ENCODE measurements at places on chromosomes 12 and 14. TPM values are rescaled to one million over a fixed set of nuclear protein-coding genes. Genes with fewer than 3 reads are reported as not detected.
A peak's percentile ranks its signal among the peaks of the same experiment; 100 is the strongest.

- peak; percentile 75 for DNase-seq
- H3K36me3 ChIP-seq = no peaks in the 10 kb centered on the region
- peaks cover 33% of the 10 kb centered on the region for H3K27me3 ChIP-seq
- H3K27ac ChIP-seq = no peak overlapping the region
- H3K4me1 ChIP-seq = peaks cover 14% of the 10 kb centered on the region
These were observed 158.0 kb downstream of the EGLN3 start for GRCh38 chr14:33792720-33793368.

GRCh38 chr12:24730489-24730896 lies 218.4 kb downstream of the BCAT1 start:
- peaks cover 2% of the 10 kb centered on the region for H3K27me3 ChIP-seq
- DNase-seq = no peak
- H3K27ac ChIP-seq = no peak overlapping the region
- peaks cover 4% of the 10 kb centered on the region for H3K4me1 ChIP-seq
- no peak overlapping the region for H3K4me3 ChIP-seq

DNA sequence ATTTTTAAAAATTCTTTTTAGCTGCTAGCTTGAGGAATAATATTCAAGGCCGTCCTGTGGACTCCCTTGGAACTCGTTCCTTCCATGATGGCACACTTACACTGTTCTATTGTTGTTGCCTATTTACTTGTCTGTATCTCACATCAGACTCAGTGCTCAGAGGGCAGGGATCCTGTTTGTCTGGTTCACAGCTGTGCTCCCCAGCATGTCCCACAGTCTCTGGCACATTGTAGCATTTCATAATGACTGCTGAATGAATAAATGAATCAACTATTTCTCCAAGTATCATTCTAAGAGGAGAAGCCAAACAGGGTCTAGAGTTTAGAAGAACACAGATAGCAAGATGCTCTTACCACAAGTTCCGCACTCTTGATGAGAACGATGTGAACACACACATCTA lies 48.0 kb downstream of the NTN4 start:
- peak overlapping the region; percentile 85 for H3K27ac ChIP-seq
- peaks cover 12% of the 10 kb centered on the region for H3K36me3 ChIP-seq
- H3K27me3 ChIP-seq = no peaks in the 10 kb centered on the region
- no peak overlapping the region for H3K4me3 ChIP-seq

GRCh38 chr12:70652451-70652850 lies 15.2 kb upstream of the PTPRB start:
- H3K4me3 ChIP-seq = no peak overlapping the region
- H3K27ac ChIP-seq = no peak overlapping the region
- no peaks in the 10 kb centered on the region for H3K36me3 ChIP-seq
- H3K27me3 ChIP-seq = peaks cover 3% of the 10 kb centered on the region
- H3K4me1 ChIP-seq = no peaks in the 10 kb centered on the region

DNA sequence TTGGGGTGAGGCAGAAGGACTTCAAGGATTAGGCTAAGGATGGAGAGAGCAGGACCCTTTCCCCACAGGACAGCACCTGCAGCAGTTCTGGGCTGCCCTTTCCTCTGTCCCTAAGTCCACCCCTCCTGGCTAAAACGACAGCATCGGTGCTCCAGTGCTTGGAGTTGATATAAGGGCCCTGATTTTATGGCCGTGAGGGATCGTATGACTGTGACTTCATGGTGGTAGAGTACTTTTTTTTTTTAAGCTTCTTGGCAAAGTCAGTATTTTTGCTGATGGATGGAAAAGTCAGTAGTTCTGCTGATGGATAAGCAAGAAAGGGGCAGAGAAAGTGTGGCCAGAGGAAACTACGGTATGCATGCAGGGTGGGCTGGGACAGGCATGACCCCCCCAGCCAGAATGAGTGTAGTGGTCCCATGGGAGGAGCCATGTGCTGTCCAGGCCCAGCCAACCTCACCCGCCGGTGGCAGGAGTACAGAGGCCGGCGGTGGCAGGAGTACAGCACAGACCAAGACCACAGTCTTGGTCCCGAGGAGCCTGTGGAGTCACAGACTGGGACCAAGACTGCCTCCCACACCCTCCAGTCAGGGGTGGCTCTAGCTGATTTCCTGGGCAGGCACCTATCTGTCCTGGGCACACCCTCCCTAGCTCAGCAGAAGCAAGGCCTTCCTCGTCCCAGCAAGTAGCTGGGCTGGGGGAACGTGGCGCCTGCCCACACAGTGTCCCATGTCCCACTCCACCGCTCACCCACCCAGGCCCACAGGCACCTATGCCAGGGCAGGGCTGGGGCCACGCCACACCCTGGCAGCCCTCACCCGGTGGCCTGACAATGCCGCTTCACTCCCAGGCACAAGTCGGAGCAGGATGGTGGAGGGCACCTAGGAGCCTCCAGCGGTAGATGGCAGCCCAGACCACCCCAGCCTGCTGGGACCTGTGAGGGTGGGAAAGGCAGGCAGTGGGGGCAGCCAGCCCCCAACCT lies 46.3 kb downstream of the CCDC88C start:
- H3K4me3 ChIP-seq = no peak overlapping the region
- H3K36me3 ChIP-seq = peaks cover 3% of the 10 kb centered on the region
- H3K4me1 ChIP-seq = peaks cover 62% of the 10 kb centered on the region

- H3K27me3 ChIP-seq = peaks cover 31% of the 10 kb centered on the region
- no peak for DNase-seq
- no peak overlapping the region for H3K27ac ChIP-seq
- no peaks in the 10 kb centered on the region for H3K36me3 ChIP-seq
- no peak overlapping the region for H3K4me3 ChIP-seq
- no peaks in the 10 kb centered on the region for H3K4me1 ChIP-seq
These were observed 159.2 kb downstream of the DICER1 start for GRCh38 chr14:94998110-94998509.

GRCh38 chr14:81517798-81518398 lies 15.8 kb downstream of the SEL1L start:
- H3K27me3 ChIP-seq = no peaks in the 10 kb centered on the region
- peak overlapping the region; percentile 11 for H3K4me3 ChIP-seq
- DNase-seq = no peak
- peak overlapping the region; percentile 96 for H3K27ac ChIP-seq
- peaks cover 25% of the 10 kb centered on the region for H3K36me3 ChIP-seq

DNA sequence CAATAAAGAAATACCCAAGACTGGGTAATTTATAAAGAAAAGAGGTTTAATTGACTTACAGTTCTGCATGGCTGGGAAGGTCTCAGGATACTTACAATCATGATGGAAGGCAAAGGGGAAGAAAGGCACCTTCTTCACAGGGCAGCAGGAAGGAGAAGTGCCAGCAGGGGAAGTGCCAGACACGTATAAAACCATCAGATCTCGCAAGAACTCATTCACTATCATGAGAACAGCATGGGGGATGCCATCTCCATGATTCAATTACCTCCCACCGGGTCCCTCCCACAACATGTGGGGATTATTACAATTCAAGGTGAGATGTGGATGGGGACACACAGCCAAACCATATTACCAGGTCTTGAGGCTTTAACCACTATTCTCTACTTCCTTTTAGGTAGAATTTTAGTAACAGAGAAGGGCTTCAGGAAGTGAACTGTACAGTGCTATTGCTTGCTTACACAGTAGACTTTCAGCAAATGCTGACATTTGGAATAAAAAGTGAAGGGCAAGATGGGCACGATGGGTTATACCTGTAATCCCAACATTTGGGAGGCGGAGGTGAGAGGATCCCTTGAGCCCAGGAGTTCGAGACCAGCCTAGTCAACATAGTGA lies 40.8 kb upstream of the OR4E1 start:
- H3K36me3 ChIP-seq = no peaks in the 10 kb centered on the region
- H3K27me3 ChIP-seq = no peaks in the 10 kb centered on the region
- DNase-seq = no peak
- H3K27ac ChIP-seq = no peak overlapping the region
- H3K4me3 ChIP-seq = no peak overlapping the region

DNA sequence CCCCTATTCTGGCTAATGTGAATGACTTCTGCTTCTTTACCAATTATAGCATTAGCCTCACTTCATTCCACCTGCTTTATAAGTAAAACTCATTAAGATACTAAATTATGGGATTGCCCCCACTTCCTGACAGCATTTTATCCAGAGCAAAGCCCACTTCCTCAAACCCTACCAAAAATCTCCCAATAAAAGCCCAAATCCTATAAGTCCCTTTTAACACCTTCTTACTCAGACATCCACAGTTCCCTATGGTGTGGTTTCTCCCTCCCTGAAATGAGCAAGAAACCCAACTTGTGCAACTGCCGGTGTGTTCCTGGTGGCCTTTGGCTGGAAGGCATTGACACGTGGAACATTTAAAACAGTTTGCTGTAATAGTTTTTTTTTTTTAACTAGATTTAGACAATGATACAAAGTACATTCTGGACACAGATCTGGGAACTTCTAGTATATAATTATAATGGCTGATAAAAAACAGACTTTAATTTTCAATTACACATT lies 53.1 kb downstream of the BRMS1L start:
- no peaks in the 10 kb centered on the region for H3K27me3 ChIP-seq
- no peak overlapping the region for H3K27ac ChIP-seq
- H3K4me1 ChIP-seq = peaks cover 2% of the 10 kb centered on the region
- H3K36me3 ChIP-seq = peaks cover 2% of the 10 kb centered on the region

DNA sequence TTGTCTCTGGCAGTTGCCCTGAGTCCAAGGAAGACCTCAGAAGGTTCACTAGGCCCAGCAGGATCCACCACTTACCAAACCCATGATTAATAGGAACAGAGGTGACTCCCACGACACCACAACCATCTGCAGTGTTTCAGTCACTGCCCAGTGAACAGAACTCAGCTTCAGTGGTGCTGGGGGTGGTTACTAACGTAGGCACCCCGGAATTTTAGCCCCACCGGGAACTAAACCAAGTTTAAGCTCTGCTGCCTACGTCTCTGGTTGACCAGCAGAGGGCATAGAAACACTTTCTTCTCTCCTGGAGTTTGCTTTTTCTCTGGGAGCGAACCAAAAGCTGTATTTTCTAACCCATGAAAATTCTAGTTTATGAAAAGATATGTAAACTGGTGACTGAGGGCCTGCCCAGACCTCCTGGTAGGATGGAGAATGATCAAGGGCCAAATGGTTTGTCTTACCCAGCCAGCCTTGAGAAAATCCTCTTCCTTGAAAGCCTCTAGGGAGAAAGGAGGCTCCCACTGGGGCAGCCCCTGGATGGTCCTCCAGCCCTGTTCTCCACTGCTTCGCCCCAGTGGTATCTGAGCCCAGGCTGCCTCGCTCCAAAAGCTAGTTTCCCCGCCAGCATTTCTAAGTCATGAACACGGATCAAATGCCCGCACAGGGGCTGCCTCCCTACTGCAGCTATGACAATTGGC lies 379.8 kb downstream of the DPF3 start:
- H3K36me3 ChIP-seq = no peaks in the 10 kb centered on the region
- no peaks in the 10 kb centered on the region for H3K4me1 ChIP-seq
- no peak overlapping the region for H3K27ac ChIP-seq
- H3K27me3 ChIP-seq = peaks cover 4% of the 10 kb centered on the region
- no peak overlapping the region for H3K4me3 ChIP-seq

DNA sequence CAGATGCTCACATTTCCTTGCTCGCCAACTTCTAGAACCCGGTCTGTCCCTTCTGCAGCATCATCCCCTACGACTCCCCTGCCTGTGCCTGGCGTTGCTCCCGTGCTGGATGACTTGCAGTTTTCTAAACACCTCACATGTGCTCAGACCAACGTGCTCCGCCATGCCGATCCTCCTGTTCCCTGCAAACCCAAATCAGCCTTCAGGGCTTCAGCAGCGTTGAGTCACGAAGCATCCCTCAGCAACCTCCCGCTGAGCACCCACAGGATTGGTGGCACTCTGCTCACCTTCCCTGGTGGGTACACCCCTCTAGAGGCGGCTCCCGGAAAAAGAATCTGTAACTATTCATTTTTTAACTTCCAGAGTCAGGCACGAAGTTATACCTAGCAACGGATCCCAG lies 2.8 kb upstream of the PIWIL1 start:
- H3K4me3 ChIP-seq = no peak overlapping the region
- H3K27ac ChIP-seq = no peak overlapping the region
- no peaks in the 10 kb centered on the region for H3K36me3 ChIP-seq
- H3K27me3 ChIP-seq = peaks cover 62% of the 10 kb centered on the region
- no peaks in the 10 kb centered on the region for H3K4me1 ChIP-seq

GRCh38 chr12:103268831-103269514 lies 226.8 kb downstream of the C12orf42 start:
- no peaks in the 10 kb centered on the region for H3K36me3 ChIP-seq
- H3K27ac ChIP-seq = no peak overlapping the region
- no peak overlapping the region for H3K4me3 ChIP-seq
- peaks cover 15% of the 10 kb centered on the region for H3K4me1 ChIP-seq
- H3K27me3 ChIP-seq = peaks cover 63% of the 10 kb centered on the region
- DNase-seq = no peak

DNA sequence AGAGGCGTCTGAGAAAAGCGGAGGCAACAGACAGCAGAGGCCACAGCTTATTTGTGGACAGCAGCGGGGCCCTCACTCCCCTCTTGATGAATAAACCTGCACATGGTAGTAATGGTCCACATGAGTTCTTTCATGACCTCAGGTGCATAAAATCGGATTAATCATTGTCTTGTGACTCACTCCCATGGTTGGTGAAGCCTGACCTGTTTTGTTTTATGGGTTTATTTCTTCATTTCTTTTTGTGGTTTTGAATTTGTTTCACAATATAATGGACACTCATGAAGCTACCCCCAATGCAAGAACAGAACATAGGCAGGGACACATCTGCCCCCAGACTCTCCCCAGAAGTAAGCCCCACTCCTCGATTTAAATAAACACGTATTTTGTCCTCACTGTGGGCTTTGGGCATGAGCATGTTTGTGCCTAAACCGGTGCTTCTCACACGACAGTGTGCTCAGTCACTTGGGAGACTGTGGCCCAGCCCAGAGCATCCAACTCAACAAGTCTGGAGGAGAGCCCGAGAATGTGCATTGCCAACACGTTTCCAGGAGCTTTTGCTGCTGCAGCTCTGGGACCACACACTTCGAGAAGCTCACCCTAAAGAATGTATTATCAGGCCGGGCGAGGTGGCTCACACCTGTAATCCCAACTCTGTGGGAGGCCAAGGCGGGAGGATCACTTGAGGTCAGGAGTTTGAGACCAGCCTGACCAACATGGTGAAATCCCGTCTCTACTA lies 116.1 kb downstream of the SCARB1 start:
- H3K4me1 ChIP-seq = peaks cover 24% of the 10 kb centered on the region
- DNase-seq = no peak
- H3K27me3 ChIP-seq = no peaks in the 10 kb centered on the region
- H3K4me3 ChIP-seq = no peak overlapping the region
- H3K36me3 ChIP-seq = no peaks in the 10 kb centered on the region

CD163L1 gene
- 1.1 TPM for total RNA-seq

LRP6 gene
- 163 TPM for total RNA-seq

NDUFB1 gene
- total RNA-seq = 99.0 TPM

PLEKHG7 gene
- total RNA-seq = 0.65 TPM

KICS2 gene
- 6.3 TPM for total RNA-seq

PABPN1 gene
- total RNA-seq = 318 TPM

ARHGAP9 gene
- total RNA-seq = 2.8 TPM

ITGA7 gene
- total RNA-seq = 23.6 TPM

POC1B gene
- 32.0 TPM for total RNA-seq

FOXN4 gene
- 0.33 TPM for total RNA-seq

KLHL28 gene
- total RNA-seq = 19.5 TPM

TRHDE gene
- total RNA-seq = 2.7 TPM

GAS2L3 gene
- total RNA-seq = 55.1 TPM

ACSM4 gene
- total RNA-seq = not detected

IGFBP6 gene
- total RNA-seq = 25.7 TPM

CLEC4C gene
- not detected for total RNA-seq

MBD6 gene
- total RNA-seq = 158 TPM

All from progenitor cell of endocrine pancreas (in vitro differentiated cells).